ENCODE measurements at places on chromosomes 5 and 9.

DNA sequence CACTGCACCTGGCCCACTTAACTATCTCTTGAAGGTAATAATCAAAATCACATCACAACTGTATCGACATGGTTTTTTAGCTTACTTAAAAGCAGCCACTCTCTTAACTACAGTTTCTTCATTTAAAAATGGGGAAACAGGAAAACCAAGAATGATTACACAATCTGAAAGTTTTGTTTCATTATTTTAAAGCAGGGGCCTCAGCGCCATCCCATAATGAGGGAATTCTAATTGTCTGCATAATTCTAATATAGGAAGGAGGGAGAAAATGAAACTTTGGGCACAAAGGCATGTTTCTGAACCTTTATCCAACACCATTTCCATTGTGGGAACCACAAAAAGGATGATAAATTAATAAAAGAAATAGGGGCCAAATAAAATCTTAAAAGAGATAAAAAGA is 7.6 kb downstream of the HACD4 start:
- no peak for DNase-seq

- peak; percentile 87 for DNase-seq
Observed at GRCh38 chr5:169914766-169915165, 65.5 kb downstream of the INSYN2B start.

- DNase-seq: peak; percentile 66
Observed at GRCh38 chr5:138601444-138601843, 26.2 kb upstream of the HSPA9 start.

- DNase-seq: no peak
Observed at GRCh38 chr5:112064271-112064701, 307.3 kb upstream of the NREP start.

GRCh38 chr5:8895062-8895461 is 650.8 kb downstream of the SEMA5A start:
- DNase-seq: no peak

GRCh38 chr9:79237861-79238260 is 333.9 kb upstream of the TLE4 start:
- DNase-seq: no peak

DNA sequence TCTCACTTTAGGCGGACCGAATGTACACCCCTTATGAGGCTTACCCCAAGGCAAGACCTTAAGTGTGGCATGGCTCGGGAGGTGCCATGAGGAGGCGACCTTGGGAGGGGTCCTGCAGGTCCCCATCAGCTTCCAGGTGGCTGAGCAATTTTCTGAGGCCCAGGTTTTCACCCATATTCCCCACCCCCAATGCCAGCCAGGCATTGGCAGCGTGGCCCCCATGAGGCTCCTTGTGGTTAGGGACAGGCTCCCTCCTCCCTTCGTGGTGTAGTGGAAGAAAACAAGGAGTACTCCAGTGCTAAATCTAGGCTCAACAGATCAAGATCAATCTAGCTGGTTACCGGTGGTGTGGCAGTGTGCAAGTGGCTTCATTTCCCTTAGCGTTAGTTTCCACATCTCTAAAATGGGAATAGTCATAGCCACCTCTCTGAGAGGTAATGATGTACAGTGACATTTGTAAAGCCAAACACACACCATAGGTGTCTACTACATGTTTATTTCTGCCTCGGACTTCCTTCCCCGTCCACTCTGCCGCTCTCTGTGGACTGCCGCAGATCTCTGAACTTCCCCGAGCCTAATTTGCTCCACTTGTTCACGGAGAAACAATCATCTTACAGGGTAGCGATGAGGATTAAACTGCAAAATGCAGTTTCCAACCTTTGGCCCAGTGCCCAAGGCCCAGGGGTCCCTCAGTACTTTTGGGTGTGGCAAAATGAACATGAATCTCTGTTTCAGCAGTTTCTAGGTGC is 8.4 kb downstream of the LHX2 start:
- DNase-seq: no peak

GRCh38 chr9:114363424-114363823 is 24.4 kb downstream of the AKNA start:
- DNase-seq: no peak

GRCh38 chr5:18961234-18961633 is 1026.8 kb downstream of the CDH18 start:
- DNase-seq: no peak

- DNase-seq: peak; percentile 25
Observed at GRCh38 chr5:150078802-150079689, 7.3 kb downstream of the CSF1R start.

- no peak for DNase-seq
Observed at GRCh38 chr5:179599566-179599965, 23.9 kb downstream of the HNRNPH1 start.

DNA sequence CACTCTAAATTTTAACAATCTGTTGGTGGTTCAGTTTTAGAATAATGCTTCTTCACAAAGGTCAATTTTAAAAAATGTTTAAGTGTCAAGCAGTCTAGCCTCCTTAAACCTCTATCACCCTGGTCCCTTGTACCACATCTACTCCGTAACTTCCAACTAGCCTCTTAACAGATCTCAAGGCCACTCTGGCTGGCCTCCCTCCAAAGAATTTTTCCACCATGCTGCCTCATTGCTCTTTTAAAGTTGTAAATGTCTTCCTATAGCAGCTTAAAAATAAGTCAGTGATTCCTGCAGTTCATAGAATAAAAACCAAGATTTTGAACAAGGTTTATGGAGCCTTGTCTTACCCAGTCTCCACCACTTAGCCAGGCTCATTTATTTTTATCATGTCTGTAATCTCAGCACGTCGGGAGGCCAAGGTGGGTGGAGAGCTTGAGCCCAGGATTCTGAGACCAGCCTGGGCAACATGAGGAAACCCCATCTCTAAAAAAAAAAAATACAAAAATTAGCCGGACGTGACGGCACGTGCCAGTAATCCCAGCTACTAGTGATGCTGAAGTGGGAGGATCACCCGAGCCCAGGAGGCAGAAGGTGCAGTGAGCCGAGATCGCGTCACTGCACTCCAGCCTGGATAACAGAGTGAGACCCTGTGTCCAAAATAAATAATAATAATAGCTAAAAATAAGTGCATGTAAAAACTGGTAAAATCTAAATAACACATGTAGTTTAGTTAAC is 924.9 kb upstream of the DMAC1 start:
- no peak for DNase-seq

GRCh38 chr5:81631124-81631523 is 119.8 kb downstream of the SSBP2 start:
- DNase-seq: no peak

GRCh38 chr9:28782630-28783029 is 1209.3 kb upstream of the C9orf72 start:
- no peak for DNase-seq

DNA sequence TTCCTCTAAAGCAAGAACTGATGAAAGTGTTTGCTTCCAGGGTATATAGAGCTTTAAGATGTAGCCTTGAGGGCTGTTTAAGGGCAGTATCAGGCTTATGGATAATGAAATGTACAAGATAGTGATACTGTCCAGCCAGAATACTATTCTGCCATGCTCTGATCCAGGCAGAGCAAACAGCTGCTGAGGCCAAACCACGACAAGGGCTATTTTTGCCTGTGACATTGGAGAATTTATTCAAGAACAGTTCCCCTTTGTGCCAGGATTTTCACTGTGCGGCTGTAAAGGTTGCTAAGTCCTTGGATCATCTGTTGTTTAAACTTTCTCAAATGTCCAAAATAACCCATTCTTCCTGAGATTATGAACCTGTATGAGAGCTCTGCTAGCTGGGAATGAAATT is 70.4 kb downstream of the OTP start:
- DNase-seq: no peak

- no peak for DNase-seq
Observed at GRCh38 chr5:169933127-169933526, 47.2 kb downstream of the INSYN2B start.

GRCh38 chr9:115891929-115892328 is 261.7 kb upstream of the PAPPA start:
- DNase-seq: peak; percentile 21

DNA sequence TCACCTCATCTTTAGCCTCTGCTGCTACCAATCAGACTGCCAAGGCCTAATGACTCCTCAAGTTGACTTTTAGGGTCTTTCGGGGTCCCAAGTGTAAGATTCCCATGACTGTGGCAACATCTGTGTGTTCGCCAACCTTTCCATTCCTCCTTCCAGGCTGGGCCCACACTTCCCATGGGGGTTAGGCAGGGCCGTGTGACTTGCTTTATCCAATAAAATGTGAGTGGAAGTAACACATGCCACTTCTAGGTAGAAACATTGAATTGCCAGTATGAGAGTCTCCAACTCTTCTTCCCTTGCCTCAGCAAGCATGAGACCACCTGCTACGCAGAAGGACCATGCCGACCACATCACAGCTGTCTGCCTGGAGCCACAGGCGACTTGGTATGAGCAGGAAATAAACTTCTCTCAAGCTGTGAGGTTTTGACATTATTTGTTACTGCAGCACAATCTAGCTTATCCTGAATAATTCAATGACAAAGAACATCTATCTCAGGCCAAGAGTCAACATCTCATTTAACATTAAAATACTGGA is 190.4 kb upstream of the IER5L start:
- DNase-seq: no peak
